ENCODE measurements at places on chromosomes 5 and 9.

- DNase-seq = no peak
Measured at GRCh38 chr5:35656721-35657120, 39.1 kb downstream of the SPEF2 start.

DNA sequence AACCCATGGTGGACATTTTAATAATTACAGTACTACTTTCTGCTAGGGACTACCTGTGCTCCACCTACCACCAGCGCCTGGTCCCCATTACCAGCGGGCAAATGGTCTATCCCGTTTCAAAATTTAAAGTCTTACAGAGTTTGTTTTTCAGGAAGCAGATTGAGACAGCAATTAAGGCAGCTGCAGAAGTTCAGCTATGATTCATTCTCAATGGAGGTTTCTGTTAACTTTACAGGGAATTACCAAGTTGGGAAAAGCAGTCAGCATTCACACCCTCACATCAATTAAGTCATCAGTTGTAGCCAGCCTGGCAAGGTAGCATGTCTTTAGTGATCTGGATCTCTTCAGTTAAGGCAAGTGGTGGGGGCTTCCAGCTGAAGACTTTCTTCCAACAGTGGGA is 410.6 kb upstream of the DAB2 start:
- DNase-seq = no peak

DNA sequence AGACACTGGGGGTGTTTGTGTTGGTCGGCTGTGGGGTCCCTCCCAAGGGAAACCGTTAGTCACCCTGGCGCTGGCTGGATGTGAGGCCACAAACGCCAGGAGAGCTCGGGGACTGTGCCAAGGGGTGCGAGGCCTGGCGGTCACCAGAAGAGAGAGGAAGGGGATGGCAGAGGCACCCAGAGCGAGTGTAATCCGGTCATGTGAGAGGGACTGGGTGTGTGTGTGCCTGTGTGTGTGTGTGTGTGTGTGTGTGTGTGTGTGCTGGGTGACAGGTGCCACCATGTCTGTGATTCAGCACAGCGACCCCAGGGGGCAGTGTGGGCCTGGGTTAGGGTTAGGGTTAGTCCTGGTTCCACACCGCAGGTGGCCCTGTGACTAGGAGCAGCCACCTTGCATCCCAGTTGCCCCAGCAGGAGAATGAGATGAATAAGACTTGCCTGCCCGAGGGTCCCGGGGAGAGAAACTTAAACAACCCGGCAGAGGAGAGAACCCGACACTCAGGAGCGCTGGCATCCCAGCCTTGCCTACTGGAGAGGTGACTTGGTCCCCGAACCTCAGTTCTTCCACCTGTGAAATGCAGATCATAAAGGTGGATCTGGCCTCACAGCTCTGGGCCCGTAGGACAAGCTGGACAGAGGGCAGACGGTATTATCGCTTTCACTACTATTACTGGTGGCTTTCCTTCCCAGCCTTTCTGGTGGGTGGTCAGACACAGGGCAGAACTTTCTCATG is 1.4 kb upstream of the ADAMTSL2 start:
- DNase-seq = peak; percentile 60

- no peak for DNase-seq
Measured at GRCh38 chr5:127306036-127306435, 15.4 kb downstream of the MEGF10 start.

DNA sequence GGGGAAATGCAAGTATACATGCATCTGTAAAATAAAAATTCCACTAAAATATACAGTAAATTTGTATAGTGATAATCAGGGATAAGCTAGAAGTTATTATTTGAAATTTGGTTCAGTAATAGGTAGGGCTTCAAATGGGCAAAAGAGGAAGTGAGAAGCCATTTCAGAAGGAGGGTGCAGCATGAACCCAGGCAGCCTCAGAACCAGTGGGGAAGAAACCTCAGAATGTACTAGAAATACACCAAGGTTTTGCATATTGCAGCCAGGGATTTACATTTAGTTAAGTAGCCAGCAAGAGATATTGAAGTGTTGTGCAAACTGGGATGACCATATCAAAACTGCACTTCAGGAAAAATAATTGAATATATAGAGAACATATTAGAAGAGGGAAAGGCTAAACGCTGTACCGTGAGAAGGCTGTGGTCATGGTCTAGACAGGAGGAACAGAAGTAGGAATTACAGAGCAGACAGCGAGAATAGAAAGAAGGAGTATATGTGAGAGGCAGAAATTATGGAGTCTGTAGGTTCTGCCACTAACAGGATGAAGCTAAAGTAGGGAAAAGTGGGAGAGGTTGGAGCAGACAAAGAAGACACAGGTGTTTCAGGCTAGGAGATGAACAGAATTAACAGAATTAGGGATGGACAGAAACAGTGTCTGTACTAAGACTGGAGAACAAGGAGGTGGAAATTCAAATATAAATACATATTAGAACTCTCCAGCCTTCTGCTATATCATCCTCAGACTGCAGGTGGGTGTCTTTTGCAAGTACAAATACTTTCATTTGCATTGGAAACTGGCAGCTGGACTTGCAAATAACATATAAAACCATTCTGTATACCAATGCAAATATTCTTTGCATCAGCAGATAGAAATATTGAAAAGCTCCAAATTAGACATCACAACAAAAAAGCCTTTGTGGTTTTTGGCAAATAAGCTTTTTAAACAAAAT is 335.6 kb downstream of the ZNF608 start:
- DNase-seq = no peak

- no peak for DNase-seq
Measured at GRCh38 chr5:151318850-151319732, 15.5 kb upstream of the SLC36A3 start.

DNA sequence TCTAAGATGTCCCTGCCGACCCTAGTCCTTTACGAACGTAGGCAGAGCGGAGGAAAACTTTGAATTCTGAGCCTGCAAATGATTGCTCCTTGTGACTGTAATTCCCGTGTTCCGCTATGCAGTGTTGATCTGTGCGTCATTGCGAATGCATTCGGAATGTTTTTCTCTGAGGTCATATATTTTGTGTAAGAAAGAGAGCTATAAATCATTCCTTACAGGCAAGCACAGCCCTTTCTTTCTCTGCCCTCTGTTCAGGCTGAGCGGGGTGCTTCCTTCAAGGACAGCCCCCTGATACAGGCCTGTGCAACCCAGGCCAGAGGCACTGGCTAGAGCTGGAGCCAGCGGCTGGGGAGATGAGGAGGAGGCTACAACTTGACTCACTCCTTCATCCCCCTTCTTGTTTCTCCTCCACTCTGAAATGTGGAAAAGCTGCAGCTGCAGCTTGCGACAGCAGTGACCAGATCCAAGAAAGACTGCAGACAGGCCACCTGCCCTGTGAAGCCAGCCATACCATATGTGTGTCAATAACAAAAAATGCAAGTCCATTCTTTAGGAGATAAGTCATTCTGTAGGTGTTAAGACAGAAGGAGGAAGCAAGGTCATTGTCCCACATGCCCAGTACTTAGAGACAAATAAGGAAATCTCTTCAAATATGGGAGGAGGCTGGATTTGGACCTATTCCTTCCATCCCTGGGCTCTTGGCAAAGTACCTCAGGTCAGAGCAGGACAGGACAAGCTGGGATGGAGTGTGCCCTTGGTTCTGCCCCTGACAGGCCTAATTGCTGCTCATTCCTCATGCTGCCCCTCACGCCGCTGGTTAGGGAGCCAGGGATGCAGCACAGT is 345.7 kb upstream of the WWC1 start:
- no peak for DNase-seq

- no peak for DNase-seq
Measured at GRCh38 chr9:135002802-135003201, 84.7 kb upstream of the OLFM1 start.

DNA sequence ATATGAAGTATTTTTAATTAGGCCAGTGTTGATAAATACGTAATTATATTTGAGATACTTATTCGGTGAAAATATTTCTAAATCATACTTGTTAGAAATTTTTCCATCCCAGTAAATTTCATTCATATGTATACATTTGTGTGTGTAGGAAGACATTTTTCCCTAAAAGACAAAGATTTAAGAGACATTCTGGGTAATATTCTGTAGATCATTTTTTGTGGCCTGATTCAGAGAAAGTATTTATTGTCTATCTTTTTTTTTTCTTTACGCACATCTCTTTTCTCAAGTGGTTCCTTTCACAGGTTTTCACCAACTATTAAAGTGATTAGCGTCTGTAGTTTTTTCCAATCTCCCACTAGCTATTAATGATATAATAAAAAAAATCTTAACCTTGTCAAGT is 224.1 kb downstream of the MEF2C start:
- DNase-seq = no peak

GRCh38 chr9:106697390-106697749 is 165.6 kb upstream of the ZNF462 start:
- no peak for DNase-seq

DNA sequence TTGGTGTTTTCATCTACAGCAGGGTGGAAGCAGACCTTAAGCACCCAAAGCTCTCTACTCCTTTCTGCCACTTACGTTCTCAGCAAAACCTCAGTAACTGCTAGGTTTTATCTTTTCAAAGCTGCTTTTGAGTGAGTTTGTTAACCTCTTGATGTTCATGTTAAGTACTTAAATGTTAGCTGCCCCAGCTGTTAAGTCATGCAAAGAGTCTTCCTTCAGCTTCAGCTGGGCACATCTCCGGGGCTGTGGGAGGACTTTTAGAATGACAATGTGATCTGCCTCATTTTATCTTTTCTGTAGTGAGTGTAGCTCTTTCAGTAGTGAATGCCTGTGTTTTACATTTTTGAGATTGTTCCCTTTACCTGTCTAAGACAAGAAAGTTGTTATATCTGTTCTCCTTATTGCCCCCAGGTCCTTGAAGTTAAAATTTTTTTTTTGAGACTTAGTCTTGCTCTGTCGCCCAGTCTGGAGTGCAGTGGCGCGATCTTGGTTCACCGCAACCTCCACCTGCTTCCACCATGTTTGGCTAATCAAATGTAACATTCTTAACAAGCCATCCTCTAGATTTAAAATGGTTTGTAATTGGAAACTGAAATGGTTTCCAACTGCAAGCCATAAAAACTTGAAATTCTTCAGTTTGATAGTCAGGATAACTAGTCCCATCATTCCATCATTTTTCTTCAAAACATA is 19.6 kb downstream of the KDM4C start:
- no peak for DNase-seq

- no peak for DNase-seq
Measured at GRCh38 chr5:127223256-127223974, 67.2 kb upstream of the MEGF10 start.

DNA sequence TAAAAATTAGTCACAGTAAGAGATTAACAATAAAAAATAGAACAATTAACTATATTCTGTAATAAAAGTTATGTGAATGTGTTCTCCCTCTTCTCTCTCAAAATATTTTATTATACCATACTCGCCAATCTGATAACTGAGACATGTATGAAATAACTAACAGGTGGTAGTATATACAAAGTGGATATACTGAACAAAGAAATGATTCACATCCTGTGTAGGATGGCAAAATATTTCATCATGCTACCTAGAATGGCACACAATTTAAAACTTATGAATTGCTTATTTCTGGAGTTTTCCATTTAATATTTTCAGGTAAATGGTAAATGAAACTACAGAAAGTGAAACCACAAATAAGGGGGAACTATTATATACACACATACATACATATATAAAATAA is 152.5 kb downstream of the RNF180 start:
- DNase-seq = no peak

GRCh38 chr5:159400476-159400875 is 70.2 kb upstream of the IL12B start:
- DNase-seq = no peak

DNA sequence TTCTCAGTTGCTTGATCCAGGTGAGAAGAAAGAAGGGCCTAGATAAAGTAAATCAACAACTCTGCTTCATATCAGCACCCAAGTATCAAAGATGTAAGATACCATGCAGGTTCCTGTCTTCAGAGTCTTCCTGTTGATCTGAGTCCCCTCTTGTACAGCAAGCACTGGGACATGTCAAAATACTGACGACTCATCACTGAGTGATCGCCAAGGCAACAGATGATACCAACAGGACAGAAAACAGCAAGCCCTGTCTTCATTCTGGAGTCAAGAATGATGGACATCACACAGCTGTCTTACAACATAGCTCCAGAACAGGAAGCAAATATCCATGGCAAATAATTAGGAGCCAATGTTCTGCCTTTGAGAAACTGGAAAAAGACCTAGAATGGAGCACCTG is 83.7 kb downstream of the TARS1 start:
- no peak for DNase-seq

DNA sequence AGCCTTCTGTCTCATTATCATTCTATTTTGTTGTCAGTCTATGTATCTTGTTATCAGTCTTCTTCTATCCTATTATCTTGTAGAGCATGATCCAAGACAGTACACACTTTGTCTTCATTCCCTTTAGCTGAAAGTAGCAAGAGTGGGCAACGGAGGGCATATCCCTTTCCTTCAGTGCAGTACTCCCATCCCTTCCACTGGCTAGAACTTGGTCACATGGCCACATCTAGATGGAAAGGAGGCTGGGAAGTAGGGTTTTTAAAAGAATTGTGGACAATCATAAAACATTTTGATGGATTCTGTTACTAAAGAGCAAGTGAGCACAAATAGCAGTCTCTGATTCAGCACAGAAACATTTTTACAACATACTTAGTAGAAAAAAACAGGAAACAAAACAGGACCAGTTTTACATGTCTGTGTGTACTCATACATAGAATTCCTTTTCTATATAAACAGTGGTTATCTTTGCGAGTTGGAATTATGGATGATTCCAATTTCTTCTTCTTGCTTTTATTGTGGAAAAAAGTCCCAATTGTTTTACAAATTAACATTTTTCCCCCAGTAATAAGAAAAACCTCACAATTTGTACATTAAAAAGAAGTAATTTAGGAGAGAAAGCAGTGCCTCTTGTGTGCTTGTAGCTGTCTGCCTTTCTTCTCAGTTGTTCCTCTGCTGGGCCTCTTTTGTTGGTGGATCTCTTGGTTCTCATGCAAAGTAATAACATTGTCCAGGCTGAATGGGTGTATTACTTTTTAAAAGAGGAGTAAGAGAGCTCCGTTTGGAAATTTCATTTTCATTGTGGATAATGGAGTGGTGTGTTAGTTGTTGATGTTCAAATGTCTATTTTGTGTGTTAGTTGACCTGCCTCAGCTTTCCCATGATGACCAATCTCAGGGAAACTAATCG is 410.9 kb upstream of the TRPC7 start:
- DNase-seq = no peak

GRCh38 chr9:130174920-130175321 is 2.7 kb downstream of the NCS1 start:
- DNase-seq = no peak
